ENCODE measurements at places on chromosomes 5 and 9. TPM values are rescaled to one million over a fixed set of nuclear protein-coding genes. Genes with fewer than 3 reads are reported as not detected.

Gene C7
- total RNA-seq = 23.3 TPM

- H3K27me3 ChIP-seq = no peaks in the 10 kb centered on the region
- no peak overlapping the region for H3K4me3 ChIP-seq
- no peak for DNase-seq
- no peaks in the 10 kb centered on the region for H3K4me1 ChIP-seq
- no peaks in the 10 kb centered on the region for H3K36me3 ChIP-seq
Observed at GRCh38 chr9:36902861-36903524, 131.1 kb downstream of the PAX5 start.

GRCh38 chr9:27765266-27766072 lies 192.2 kb upstream of the C9orf72 start:
- no peaks in the 10 kb centered on the region for H3K27me3 ChIP-seq
- H3K27ac ChIP-seq = no peak overlapping the region
- DNase-seq = no peak
- H3K4me3 ChIP-seq = no peak overlapping the region

Gene LVRN
- 0.90 TPM for total RNA-seq

Gene CYSRT1
- 0.64 TPM for total RNA-seq

DNA sequence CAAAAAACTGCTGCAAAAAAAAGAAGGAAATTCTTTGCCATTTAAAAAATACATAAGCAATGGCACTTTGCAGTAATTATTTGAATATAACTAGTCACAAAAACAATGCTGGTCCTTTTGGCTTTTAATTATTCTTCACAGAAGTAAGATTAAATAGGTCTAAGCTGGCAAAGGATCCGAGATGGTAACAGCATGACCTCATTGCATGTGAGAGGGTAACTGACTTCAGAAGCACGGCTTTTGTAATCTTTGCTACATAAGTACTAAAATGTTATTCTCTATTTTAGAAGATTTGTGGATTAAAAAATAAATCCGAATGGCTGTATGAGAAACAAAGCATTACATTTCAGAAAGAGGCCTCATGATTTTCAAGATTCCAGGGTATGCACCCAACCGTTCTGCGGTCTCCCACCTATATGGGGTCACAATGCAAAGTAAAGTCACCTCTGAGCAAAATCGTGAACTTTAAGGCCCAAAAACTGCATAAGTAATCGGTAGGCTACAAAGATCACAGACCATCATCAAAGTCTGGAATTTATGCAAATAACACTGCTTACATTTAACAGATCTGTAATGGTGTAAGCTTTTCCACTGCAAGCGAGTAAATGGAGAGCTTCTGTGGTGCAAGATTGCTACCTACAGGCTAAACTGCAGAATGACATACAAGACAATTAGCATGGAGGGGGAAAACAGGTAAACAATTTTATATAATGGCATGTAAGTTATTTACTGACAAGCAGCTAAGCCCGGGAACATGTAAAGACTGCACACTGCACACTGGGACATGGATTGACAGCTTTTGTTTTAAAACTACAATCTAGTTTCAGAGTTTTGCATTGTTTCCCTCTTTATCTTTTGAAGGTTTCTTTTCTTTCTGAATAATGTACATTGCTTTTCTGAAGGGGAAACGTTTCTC lies 231.6 kb downstream of the SLF1 start:
- no peaks in the 10 kb centered on the region for H3K4me1 ChIP-seq
- H3K36me3 ChIP-seq = no peaks in the 10 kb centered on the region
- H3K4me3 ChIP-seq = no peak overlapping the region
- DNase-seq = no peak

DNA sequence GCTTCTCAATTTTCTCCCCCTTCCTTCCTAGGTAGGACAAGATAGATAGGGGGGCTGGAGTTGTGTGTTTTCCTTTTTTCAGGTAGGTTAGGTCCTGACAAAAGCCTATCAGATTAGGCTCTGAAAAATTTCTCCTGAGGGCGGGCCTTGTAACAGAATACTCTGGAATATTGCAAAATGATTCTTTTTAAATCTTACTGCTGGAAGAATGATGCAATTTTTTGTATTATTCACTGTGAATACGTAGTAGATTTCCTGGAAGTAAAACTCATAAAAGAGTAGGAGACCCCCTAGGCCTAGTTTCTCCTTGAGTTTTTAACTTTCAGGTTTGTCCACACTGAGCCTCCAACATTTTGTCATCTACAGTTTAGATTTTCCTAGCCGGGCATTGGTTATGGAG lies 1701.8 kb downstream of the EFNA5 start:
- no peak overlapping the region for H3K4me3 ChIP-seq
- no peak for DNase-seq
- no peak overlapping the region for H3K27ac ChIP-seq
- H3K36me3 ChIP-seq = no peaks in the 10 kb centered on the region
- H3K27me3 ChIP-seq = no peaks in the 10 kb centered on the region

DNA sequence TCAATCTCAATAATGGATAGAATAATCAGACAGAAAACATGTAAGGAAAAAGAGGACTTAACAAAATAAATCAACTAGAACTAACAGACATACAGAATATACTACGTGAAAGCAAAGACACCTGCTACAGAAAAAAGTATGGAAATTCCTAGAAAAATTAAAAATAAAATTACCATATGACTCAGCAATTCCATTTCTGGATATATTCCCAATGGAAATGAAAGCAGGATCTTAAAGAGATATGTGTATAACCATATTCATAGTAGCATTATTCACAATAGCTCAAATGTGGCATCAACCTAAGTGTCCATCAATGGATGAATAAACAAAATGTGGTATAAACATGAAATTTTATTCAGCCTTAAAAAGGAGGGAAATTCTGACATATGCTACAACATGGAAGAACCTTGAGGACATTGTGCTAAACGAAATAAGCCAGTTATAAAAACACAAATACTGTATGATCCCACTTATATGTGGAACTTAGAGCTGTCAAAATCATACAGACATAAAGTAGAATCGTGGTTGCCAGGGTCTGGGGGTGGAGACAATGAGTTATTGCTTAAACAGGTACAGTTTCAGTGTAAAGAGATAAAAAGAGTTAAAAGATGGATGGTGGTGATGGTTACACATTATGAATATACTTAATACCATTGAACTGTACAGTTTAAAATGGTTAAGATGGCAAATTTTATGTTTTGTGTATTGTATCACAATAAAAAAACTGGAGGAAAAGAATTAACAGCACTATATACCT lies 6.9 kb downstream of the PLAA start:
- H3K4me1 ChIP-seq = peaks cover under 1% of the 10 kb centered on the region
- no peak overlapping the region for H3K27ac ChIP-seq
- H3K4me3 ChIP-seq = no peak overlapping the region
- no peaks in the 10 kb centered on the region for H3K27me3 ChIP-seq

Gene PCDHB12
- 0.40 TPM for total RNA-seq

Gene CTXN3
- total RNA-seq = not detected

- no peaks in the 10 kb centered on the region for H3K36me3 ChIP-seq
- DNase-seq = no peak
- no peak overlapping the region for H3K4me3 ChIP-seq
- no peak overlapping the region for H3K27ac ChIP-seq
- peaks cover 8% of the 10 kb centered on the region for H3K4me1 ChIP-seq
- no peaks in the 10 kb centered on the region for H3K27me3 ChIP-seq
Observed at GRCh38 chr5:132773601-132774355, 3.3 kb downstream of the SEPTIN8 start.

Gene FBP1
- total RNA-seq = 43.8 TPM

- H3K4me3 ChIP-seq = no peak overlapping the region
- H3K27me3 ChIP-seq = no peaks in the 10 kb centered on the region
- no peak overlapping the region for H3K27ac ChIP-seq
- no peak for DNase-seq
- no peaks in the 10 kb centered on the region for H3K36me3 ChIP-seq
- no peaks in the 10 kb centered on the region for H3K4me1 ChIP-seq
Observed at GRCh38 chr5:2173151-2173834, 290.6 kb upstream of the IRX4 start.

Gene CHMP5
- 60.3 TPM for total RNA-seq

GRCh38 chr5:180603076-180603594 lies 11.8 kb upstream of the SCGB3A1 start:
- no peak overlapping the region for H3K27ac ChIP-seq
- H3K27me3 ChIP-seq = no peaks in the 10 kb centered on the region
- no peaks in the 10 kb centered on the region for H3K4me1 ChIP-seq
- no peak overlapping the region for H3K4me3 ChIP-seq

- no peaks in the 10 kb centered on the region for H3K4me1 ChIP-seq
- H3K27ac ChIP-seq = no peak overlapping the region
- no peaks in the 10 kb centered on the region for H3K36me3 ChIP-seq
- DNase-seq = no peak
Observed at GRCh38 chr9:23541976-23542375, 284.1 kb downstream of the ELAVL2 start.

DNA sequence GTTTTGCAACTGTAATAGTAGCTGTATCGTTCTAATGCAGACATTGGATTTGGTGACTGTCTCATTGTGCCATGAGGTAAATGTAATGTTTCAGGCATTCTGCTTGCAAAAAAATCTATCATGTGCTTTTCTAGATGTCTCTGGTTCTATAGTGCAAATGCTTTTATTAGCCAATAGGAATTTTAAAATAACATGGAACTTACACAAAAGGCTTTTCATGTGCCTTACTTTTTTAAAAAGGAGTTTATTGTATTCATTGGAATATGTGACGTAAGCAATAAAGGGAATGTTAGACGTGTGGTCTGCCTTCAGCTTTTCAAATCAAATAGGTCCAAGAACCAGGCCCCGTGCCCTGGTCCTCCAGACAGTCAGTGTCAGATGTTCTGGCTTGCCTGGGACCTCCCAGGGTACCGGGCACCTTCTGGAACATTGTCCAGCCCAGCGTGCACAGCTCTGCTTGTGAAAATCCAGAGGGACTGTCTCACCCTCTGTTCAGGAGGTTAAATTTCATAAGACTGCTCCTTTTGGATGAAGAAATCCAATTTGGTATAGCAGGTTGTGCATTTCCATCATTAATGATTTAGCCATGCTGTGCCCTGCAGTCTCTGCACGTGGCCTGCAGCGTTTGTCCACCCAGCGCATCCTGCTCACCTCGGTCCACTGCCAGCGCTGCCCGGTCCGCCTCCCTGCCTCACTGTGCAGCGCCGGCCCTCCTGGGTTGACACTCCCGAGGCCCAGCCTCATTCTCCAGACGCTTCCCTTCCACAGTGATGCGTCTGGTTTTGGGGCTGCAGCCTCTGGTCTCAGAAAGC lies 6.6 kb upstream of the AHRR start:
- no peak overlapping the region for H3K27ac ChIP-seq
- peaks cover 6% of the 10 kb centered on the region for H3K27me3 ChIP-seq
- H3K4me1 ChIP-seq = no peaks in the 10 kb centered on the region
- no peaks in the 10 kb centered on the region for H3K36me3 ChIP-seq

Gene FST
- total RNA-seq = 3.2 TPM

DNA sequence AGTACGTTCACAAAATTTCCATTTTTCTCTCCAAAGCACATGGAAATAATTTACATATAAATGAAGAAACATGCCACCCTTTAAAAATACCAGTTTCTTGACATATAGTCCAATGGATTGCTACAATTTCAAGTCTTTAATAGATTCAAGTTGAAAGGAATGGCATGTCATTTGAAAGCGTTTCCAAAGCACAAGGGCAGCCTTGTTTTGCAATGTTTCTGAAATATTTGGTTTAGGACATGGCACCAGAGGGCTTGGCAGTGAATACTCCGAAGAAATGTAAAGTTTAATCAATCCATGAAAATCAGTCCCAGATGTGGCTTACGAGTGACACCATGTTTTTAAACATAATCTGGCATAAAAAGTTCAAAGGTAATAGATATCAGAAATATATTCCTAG lies 333.7 kb downstream of the PDE4D start:
- H3K4me1 ChIP-seq = peaks cover 5% of the 10 kb centered on the region
- no peak overlapping the region for H3K4me3 ChIP-seq
- DNase-seq = no peak

- no peak overlapping the region for H3K4me3 ChIP-seq
- no peak overlapping the region for H3K27ac ChIP-seq
- no peaks in the 10 kb centered on the region for H3K36me3 ChIP-seq
- H3K4me1 ChIP-seq = no peaks in the 10 kb centered on the region
- no peak for DNase-seq
Observed at GRCh38 chr9:89536145-89536574, 38.2 kb upstream of the SEMA4D start.

DNA sequence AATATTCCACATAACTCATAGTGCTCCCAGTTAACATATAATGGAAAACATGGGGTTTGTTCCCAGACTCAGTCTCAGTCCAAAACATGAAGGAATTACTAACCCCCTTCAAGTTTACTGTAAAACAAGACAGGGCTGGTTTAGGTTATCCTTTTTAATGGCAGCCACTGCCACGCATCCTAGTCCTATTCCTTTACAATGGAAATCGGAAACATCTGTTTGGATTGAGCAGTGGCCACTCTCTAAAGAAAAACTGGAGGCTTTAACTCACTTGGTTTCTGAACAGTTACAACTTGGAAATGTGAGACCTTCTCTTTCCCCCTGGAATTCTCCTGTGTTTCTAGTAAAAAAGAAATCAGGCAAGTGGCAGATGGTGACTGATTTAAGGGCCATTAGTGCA lies 609.9 kb upstream of the ACO1 start:
- H3K4me3 ChIP-seq = no peak overlapping the region
- H3K27me3 ChIP-seq = no peaks in the 10 kb centered on the region
- H3K27ac ChIP-seq = no peak overlapping the region
- no peak for DNase-seq

Gene PPP2CA
- total RNA-seq = 150 TPM

DNA sequence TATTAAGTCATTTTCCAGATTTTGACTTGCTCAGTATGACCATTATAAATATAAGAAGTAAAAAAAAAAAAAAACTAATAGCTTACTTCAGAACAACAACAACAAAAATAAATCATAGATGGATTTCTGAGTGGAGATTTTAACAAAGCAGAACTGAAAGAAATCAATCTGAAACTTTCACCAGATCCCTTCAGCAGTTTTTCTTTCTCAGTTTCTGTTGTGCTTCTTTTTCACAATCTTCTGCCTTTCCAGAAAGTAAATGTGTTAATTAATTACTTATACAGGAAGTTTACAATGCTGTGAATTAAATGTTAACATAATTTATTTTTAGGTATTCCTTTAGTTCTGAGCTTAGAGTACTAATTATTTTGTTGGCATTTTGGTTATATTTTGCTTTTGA lies 73.5 kb downstream of the CHSY3 start:
- no peak overlapping the region for H3K4me3 ChIP-seq
- H3K27ac ChIP-seq = no peak overlapping the region
- no peaks in the 10 kb centered on the region for H3K36me3 ChIP-seq
- H3K27me3 ChIP-seq = no peaks in the 10 kb centered on the region

DNA sequence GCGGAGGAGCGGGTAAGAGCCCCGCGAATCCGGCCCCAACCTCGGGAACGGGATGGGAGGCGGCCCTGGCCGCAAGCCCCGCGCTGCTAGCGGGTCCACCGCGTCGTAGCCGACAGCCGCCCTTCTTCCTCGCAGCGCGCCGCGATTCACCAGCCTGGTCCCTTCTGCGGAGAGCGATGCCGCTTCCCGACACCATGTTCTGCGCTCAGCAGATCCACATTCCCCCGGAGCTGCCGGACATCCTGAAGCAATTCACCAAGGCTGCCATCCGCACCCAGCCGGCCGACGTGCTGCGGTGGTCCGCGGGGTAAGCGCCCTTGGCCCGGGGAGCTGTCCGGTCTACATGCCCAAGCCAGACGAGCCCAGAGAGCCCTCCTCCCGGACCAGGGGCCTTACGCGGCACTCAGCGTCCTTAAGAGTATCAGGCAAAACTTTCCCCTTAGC lies 335 bp downstream of the ROPN1L start:
- no peaks in the 10 kb centered on the region for H3K36me3 ChIP-seq
- no peaks in the 10 kb centered on the region for H3K27me3 ChIP-seq
- DNase-seq = no peak
- peak overlapping the region; percentile 55 for H3K4me3 ChIP-seq
- peaks cover 10% of the 10 kb centered on the region for H3K4me1 ChIP-seq
